Activated naive CD4-positive, alpha-beta T cell treated with anti-CD3 and anti-CD28 coated beads, Interleukin-2, amount 50 U/mL, for 72 hours (primary cell): ENCODE measurements at places on chromosomes 5 and 9. TPM values are rescaled to one million over a fixed set of nuclear protein-coding genes. Genes with fewer than 3 reads are reported as not detected.

The GPR21 gene
- total RNA-seq, result 1.7 TPM

The TERT gene
- 16.6 TPM for total RNA-seq

The PCDHB11 gene
- total RNA-seq, result not detected

DNA sequence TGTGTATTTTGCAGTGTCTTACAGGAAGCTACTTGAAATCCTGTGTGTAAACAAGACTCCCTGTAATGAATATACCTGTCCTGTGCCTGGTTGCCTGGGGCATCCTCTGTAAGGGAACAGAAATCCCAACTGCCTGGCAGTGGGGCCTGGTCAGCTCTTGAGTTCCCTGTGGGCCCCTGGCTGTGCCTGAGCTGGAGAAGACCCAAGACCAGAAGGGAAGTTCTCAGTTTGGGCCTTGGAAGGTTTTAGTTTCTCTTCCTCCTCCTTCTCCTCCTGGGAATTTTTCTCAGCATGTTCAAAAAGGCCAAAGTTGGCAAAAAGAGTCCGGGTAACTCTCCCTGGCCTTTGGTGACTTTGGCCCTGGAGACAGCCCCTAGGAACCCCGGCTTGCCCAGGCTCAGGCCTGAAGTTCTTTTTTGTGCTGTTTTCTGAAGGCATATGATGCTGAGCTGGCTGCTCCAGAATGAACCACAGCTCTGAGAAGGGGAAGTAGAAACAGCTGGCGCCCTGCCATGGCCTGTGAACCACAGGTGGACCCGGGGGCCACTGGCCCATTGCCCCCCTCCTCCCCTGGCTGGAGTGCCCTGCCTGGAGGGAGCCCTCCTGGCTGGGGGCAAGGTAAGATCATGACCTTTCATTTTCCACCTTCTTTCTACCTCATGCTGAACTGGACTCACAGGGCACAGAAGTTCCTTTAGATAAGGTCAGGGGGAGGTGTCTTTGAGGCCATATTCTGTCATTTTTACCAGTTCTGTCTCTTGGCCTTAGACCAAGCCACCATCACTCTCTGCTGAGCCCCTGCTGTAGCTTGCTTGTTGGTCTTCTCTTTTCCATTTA, 5.8 kb downstream of the TMEM268 start:
- no peak for DNase-seq

The GFI1B gene
- 0.48 TPM for total RNA-seq

The C9 gene
- not detected for total RNA-seq
